H54 (cell line): ENCODE measurements at places on chromosomes 11 and 22.

DNA sequence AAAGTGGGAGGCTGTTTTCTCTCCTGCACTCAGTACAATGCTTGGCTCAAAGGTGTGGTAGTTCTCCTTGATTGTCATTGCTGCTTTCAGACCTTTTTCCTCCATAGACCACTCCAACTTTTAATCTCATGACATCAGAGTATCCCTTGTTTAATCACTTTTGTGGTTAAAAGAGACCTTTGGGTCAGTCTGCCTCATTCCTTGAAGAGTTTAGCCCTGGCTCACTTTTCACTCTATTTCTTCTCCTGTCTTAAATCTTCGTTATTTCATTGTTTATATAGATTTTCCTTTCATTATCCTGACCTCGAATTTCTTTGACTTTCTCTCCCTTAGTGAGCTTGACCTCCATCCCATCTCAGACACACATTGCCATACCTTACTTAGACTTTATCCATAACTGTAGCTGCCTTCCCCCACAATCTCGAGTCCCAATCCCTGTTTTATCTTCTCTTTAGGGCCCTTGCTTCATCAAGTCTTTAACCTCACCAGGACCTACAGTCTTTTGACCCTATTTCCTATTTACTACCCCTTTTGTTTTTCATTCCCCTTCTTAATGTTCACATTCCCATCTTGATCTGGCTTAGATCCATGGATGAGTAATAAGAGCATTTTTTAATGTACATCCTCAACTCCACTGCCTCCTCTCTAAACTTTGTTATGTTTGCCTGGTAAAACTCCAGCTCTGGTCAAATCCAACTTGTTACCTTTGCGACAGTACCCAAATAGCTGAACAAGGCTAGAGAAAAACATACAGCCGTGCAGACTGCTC lies 9.5 kb downstream of the ATXN10 start:
- no peak for DNase-seq

- no peak for DNase-seq
Measured at GRCh38 chr22:36405671-36406538, 18.1 kb upstream of the MYH9 start.

GRCh38 chr11:117435326-117435725 lies 107.7 kb downstream of the CEP164 start:
- DNase-seq: no peak

DNA sequence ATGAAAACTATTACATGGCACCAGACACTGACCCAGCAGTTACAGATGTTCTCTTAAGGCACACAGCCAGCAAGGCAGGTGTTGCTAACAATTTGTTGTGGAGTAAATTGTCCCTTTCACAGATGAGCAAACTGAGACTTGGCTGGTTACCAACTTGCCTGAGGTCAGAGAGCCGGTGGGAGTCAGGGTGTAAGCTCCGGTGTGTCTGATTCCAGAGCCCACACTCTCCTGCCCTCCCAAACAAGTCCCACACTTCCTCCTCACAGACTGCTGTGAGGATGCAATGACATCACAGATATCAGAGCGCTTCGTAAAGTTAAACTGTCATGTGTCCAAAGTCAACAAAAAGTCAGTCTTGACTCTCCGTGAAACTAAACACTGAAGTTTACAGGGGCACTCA lies 12.5 kb downstream of the GDPD5 start:
- DNase-seq: no peak
